ENCODE measurements at places on chromosomes 2 and 18.

GRCh38 chr2:128424406-128425171, 105.9 kb upstream of the HS6ST1 start:
- no peak for DNase-seq

- DNase-seq: no peak
Observed at GRCh38 chr2:174035981-174036742, 71.0 kb upstream of the SP3 start.

- no peak for DNase-seq
Observed at GRCh38 chr2:134021830-134022524, 231.9 kb upstream of the MGAT5 start.

DNA sequence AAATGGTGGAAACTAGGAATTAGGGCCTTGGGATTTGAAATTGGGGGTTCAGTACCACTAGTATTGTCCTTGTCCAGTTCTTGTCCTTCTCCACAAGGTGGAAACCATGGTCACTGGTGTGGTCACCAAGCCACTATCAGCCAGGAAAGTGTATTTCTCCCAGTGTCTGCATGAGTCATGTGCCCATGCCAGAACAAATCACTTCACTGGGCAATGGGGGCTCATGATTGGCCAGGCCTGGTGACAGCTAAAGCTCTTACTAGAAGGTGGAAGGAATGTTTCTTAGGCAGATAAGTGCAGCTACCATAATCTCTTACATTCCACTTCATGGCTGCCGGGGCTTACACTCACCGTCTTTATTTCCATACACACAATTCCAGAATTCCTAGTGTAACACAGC, 124.8 kb upstream of the TACR1 start:
- DNase-seq: peak; percentile 8

DNA sequence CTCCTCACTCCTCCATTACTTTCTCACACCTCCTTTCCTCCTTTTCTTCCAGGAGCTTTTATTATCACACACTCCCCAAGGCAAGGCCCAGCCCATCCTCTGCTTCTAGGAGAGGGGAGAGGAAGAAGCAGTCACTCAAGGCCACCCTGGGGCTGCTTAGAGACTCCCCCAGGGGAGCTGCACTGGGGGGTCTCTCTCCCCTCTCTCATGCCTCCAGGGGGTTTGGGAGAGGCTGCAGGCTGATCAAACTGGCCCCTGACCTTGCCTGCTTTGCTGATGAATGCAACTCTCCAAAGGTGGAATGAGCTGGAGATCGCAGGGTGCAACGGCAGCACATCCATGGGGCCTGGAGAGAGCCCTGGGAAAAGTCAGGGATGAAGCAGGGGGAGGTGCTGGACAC, 216.9 kb downstream of the CELF4 start:
- DNase-seq: no peak

DNA sequence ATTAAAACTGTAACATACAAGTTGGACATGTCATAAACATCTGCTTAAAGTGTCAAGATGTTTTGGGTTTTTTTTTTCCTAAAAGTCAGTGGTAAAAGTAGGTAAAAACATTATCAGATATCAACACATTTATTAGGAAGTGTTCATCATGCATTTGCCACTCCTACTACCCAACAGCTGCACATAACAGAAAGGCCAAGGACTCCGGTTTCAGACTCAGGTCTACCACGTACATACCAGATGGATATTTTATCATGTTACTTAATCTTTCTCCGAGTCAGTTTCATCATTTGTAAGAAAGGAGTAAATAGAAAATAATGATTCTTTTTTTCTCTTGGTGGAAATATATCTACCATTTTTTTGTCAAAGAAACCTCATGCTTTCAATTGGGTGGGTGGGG, 192.3 kb downstream of the UBE2E3 start:
- no peak for DNase-seq

DNA sequence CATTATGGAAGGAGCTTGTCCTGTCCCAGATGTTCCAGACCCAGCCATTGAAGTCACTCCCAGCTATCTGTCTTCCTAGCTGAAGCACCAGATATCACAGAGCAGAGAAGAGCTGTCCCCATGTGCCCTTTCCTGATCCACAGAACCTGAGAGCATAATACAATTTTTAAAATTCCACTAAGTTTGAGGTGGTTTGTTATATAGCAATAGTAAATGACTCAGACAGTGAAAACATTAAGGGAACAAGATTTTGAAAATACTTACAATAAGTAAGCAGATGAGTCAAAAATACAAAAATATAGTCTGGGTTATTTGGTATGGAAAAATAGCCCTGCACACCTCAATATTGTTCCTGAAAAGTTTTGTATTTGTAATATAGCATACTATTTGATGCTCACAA, 85.8 kb upstream of the GLS start:
- DNase-seq: peak; percentile 15

DNA sequence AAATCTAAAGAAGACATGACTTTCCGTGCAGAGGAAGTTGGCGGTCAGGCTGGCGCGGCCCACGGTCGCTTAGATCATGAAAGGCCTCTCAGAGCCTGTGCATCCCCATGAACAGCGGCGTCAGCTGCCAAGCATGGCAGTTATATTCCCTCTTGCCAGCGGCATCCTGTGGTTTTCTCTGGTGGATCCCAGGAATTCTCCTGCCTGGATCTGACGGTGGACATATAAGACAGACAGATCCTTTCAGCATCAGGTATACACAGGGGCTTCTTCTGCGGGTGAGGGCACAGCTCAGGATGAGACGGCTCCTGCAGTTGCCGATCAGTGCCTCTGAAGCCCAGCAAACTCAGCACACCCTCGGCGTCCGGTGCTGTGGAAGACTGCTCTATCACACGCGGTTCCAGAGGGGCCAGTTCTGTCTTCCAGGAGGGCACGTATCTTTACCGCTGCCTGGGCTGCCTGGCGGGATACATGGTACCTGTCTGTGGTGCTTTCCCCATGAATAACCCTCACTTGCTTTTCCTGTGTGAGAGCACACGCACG, 157.8 kb downstream of the LDLRAD4 start:
- DNase-seq: no peak

DNA sequence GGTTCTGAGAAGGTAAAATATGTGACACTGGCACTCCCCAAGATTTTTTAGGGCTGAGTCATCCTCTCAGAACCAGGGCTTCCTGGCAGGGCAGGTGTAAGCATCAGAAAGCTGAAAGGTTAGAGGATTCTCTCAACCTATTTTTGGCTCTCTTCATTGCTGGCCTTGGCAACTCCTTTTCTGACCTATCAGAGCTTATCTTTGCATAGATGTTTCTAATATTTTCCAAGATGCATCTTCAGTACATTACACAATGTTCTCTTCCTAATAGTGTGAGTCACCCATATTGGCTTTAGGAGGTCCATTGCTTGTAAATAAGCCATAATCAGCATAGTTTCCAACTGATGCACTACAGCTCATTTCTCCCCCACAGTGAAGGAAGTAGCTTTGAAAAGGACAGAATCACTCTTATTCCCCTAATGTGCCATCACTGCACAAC, 2008.4 kb upstream of the PIK3C3 start:
- DNase-seq: peak; percentile 72

DNA sequence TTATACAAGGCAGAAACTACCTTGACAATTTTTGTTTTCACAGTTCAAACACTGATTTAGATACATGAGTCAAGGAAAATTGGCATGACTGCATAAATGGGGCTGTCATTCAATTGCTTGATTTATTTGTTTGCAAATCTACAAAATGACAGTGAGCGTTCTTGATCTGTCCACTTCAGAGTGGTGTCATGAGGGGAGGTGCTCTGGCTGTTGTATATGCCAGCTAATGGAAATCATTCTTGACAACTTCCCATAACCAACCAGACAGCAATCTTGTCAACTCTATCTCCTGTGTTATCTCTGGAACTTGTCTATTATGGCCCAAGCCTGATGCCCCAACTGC, 120.6 kb upstream of the UGP2 start:
- no peak for DNase-seq

- no peak for DNase-seq
Observed at GRCh38 chr2:172439911-172440310, 12.5 kb downstream of the ITGA6 start.

GRCh38 chr2:238227587-238228032, 12.2 kb downstream of the HES6 start:
- no peak for DNase-seq

DNA sequence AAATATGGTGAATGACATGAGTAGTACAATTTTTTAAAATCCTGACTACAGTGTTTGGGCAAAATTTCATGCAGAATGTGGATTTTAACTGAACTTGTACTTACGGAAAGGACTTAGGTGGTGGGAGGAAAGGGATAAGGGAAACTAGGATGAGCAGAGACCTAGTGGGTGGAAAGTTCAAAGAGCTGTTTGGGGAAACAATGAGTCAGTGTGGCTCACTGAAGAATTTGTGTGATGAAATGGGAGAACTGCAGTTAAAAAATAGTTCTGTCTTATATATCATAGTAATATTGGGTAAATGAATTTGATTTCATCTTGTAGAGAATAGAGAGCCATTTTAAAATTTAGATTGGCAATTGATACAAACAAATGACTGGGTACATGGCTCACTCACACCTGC, 220.1 kb upstream of the CTAGE1 start:
- DNase-seq: peak; percentile 40

DNA sequence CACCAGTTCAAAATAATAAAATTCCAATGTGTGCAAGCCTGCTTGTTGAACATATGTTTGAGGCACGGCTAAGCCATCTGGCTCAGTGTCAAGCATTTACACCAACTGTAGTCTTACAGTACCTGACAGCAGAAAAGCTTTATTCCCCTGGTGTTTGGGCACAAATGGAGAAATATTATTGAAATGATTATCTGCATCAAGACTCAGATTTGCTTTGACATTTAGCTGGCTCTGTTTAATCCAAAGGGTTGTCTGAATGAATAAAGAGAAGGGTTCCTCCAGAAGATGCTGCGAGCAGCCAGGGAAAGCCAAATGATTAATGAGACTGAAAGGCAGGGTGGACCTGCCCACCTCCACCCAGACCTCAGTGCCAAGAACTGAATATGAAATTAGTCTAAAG, 393.2 kb upstream of the GALNT5 start:
- DNase-seq: no peak

DNA sequence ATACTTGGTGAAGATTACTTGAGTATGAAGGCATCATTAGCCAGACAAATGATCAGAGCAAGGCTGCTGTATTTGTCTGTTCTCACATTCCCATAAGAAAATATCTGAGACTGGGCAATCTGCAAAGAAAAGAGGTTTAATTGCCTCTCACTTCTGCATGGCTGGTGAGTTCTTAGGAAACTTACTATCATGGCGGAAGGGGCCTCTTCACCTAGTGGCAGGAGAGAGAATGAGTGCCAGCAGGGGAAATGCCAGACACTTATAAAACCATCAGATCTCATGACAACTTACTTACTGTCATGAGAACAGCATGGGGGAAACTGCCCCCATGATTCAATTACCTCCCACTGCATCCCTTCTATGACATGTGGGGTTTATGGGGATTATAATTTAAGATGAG, 452.3 kb downstream of the GALR1 start:
- no peak for DNase-seq

GRCh38 chr18:43589611-43590151, 312.4 kb upstream of the SYT4 start:
- DNase-seq: no peak

DNA sequence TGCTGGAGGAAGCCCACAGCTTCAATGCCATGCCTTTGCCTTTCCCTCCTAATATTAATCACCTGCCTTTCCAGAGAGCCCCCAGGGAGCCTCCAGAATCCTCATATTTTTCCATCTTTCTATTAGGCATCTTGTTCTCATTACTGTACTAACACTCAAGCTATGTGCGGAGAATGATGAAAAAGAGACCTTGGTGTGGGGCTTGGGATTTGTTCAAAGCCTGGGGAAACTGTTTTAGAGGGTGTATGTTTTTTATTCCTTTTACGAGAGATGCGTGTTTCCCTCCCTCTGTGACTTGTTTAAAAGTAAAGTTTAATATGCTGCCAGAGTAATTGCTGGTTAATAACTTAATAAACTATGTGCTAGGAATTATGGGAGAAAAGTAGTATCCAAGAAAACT, 102.4 kb upstream of the ZFP36L2 start:
- DNase-seq: peak; percentile 53

DNA sequence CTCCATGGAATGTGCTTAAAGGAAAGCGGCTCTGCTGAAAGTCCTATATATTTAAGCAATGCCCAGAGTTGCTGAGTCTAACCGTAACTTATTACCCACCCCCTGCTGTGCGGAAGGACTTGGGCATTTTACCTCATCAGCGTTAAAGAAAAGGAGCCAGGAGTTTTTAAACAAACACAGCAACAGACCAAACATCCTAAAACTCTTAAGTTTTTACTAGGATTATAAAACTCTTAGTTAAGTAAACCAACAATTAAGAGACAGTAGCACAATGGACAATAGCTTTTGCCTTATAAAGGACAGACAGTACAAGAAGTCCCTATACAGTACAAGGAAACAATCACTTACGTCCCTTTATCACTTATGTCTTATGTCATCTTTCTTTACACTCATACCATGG, 90.2 kb downstream of the ZNF521 start:
- DNase-seq: no peak

- DNase-seq: no peak
Observed at GRCh38 chr2:190564838-190565237, 30.3 kb upstream of the NEMP2 start.

- no peak for DNase-seq
Observed at GRCh38 chr2:1539973-1540372, 126.7 kb downstream of the TPO start.

DNA sequence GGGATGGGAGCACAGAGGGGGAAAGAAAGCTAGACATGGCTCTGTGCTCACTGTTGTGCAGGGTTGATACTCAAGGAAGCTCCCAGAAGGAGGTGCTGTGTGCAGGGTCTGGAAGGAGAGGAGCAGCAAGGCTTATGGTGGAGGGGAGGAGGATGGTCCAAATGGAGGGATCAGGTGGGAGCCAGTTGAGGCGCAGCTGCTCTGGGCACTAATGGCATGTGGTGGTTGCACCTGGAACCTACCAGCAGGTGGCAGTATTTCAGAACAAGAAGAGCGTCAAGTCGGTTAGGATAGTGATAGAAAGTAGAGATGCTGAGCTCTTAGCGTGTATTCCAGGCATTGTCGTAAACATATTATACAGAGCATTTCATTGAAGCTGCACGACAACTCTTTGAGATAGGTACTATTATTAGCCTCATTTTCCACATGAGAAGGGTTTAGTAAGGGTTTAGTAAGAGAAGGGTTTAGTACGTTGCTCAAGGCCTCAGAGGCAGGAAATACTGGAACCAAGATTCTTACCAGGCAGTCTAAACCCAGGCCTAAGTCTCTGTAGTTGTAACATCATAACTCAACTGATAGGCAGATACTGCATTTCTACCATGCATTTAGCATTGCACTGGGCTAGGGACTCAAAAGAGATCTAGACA, 223.7 kb downstream of the CYP26B1 start:
- peak; percentile 63 for DNase-seq

DNA sequence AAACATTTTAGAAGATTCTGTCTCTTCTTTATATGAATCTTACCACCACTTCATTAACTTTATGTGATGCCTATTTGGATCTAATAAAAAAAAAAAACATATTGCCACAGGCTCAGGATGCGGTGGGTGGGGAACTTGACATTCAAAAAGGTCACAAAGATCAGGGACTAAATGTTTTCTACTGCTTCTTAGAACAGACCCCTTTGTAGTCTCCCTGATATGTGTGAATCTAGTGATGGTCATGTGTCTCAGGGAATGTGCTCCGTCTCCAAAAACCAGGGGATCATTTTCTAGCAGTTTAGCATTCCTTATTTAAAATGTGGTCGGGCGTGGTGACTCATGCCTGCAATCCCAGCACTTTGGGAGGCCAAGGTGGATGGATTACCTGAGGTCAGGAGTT, 807.8 kb upstream of the CHAC2 start:
- DNase-seq: no peak
